ENCODE measurements at places on chromosomes 16 and 17.

DNA sequence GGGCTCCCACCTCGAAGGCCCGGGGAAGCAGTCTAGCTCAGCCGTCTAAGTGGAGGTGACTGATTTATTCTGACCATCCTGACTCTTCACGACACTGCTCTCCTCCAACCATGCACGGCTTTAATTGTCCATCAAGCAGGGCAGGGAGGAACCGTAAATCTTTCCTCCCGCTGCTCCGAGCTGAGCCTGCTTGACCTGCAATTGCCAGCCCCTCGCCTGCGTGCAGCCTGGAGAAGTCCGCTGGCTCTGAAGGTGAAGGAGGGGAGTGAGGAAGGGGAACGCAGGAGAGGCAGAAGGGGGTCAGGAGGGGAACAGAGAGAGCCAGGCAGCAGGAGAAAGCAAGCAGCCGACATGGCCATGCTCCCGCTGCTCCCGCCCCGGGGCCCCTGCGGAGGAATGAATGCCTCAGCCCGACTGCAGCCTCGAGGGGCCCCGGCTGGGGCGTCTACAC, 10.1 kb downstream of the RBFOX3 start:
- DNase-seq: no peak

DNA sequence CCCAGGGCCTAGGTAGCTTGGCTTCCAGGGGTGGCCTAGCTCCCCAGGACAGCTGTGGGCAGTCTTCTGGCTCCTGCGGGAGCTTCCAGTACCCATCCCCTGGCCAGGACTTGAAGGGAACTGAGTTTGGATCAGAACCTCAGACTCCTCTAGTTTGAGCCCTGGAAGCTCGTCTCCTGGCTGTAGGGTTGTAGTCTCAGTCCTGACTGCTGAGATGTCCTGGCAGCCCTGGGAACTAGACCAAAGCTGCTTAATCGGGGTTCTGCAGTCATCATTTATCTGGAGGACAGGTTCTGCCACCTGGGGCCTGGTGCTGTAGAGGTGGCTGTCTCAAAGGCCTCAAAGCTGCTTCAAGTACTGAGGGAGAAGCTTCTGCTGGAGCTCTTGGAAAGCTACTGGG, 163.7 kb downstream of the WSCD1 start:
- DNase-seq: no peak

DNA sequence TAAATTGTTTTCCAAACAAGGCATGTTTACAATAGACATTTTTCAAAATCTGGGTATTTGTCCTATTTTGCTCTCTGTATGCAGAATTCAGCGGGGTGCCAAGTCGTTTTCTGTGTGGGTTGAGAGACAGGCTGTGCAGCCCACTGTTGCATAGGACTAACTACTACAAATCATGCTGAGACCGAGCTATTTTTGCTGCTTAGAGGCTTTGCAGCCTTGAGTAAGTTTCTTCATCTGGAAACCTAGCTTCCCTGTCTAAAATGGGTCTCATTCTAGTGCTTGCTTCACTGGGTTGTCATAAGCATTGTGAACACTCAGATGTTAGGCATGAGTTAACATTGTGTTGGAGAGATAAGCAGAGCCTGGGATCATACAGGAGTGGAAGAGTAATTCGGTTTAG, 1.3 kb downstream of the PRPSAP2 start:
- peak; percentile 45 for DNase-seq

DNA sequence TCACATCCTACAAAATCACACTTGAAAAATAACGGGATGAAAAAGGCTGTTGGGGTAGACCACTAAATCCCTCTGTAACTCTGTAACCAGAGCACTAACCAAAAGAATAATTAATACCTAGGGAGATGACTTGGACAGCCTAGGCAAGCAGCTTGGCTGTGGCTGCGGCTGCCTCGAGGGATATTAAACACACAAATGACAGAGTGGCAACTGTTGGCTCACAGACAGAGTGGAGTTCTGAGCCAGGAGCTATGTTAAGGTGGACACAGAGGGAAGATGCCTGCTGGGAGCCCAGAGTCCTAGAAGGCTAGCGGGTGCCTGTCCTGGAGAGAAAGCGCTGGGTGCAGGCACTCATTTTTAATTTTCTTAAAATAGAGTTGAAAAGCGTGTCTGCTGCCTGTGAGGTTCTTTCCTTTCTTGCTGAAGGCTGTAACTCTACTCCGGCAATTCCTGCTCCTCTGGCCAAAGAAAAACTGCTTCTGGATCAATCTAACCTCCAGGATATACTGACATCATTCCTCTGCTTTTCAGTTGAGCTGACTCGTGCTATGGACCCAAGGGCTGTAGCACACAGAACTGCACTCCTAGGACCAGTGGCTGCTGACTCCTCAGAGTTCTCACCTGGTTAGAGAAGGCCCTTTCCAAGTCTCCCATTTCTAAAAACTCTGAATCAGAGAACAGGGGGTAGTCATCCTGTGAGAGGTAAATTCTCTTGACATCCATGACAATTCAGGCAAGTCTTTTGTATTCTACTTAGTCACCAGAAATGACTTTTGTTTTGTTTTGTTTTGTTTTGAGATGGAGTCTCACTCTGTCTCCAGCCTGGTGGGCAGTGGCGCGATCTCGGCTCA, 147.9 kb downstream of the STX8 start:
- peak; percentile 43 for DNase-seq

DNA sequence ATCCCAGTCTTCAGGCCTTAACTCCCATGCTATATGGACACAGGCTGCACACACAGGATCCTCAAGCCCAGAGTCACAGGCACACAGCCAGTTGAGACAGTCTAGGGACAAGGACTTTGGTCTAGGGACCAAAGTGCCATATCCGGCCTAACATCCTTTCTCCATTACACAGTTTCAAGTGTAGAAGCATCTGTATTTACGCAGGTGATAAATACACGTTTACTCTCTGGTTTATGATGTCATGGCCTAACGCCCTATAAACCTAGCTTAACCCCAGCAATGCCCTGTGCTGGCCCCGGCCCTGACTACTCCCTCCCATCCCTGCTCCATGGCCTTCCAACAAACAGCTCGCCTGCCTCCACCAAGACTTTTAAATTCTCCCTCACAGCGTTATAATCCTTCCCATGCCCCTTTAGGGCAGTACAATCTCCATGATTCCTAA, 17.1 kb downstream of the CUEDC1 start:
- DNase-seq: no peak

DNA sequence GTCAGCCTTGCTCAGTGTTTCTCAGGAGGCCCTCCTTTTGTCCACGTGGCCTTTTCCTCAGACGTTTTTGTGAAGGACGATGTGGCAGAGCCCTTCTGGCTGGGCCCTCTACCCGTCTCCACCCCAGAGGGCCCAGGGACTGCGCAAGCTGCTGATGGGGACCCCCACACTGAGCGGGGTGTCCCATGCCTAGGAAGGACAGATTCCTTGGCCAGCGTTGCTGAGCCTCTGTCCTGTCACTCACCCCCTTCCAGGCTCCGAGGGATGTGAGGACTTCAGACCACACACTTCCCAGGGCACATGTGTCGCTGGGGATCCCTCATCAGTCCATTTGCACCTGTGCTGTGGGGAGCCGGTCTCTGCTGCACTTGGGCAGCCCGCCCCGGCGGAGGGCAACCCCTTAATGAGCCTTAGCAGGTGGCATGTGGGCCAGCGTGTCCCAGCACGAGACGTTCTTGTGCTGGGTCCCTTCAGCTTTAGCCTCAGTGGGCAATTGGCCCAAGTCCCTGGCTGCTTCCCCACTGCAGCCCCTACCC, 48.3 kb downstream of the NT5M start:
- DNase-seq: no peak

DNA sequence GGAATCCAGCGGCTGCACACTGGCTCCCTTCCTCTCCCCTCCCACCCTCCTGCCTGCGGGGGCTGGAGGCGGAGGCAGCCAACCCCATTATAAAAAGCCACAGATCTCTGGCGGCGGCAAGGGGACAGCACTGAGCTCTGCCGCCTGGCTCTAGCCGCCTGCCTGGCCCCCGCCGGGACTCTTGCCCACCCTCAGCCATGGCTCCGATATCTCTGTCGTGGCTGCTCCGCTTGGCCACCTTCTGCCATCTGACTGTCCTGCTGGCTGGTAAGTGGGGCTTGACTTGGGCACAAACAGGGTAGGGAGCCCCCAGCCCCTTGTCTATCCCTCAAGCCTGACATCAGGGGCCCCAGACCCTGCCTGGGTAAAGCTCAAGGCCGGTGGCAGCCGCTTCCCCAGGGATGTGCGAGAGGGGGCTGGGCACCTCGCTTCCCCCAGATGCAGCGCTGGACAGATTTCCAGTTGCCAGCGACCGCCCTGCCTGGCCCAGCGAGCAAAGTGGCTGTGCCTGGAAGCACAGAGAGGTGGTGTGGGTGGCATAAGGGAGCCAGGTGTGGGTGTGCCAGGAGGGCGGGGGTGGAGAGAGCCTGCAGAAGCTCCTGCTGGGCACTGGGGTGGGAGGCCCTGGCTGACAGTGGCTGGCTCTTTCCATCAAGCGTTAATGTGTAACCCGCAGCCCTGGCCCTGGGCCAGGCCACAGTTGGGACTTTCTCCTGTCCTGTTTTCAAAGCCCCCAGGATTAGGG, at the start of gene CX3CL1:
Gene CX3CL1, plus strand, starts transcription at position 119 of the 745 bp plus-strand sequence. Its CDS starts 79 bp downstream, at position 198.
- peak; percentile 38 for DNase-seq

DNA sequence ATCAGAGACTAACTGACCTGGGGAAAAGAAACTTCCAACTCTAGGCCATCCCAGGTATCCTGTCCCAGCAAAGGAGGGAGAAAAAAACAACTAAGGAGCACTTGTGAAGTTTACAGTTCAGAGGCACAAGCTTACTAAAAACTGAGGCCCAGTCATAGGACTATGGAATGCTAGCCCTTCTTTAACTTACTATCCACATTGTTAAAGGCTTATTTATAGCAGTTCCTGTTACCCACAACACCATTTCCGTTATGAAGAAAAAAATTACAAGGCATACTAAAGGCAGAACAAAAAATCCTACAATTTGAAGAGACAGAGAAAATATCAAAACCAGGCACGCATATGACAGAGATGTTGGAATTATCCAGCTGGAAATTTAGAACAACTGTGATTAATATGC, 159.1 kb downstream of the CDH11 start:
- no peak for DNase-seq
